NCI-H1417 treated with DMSO at 0.1 percent for 48 hours (cell line): ENCODE measurements at places on chromosomes 1 and 21.

DNA sequence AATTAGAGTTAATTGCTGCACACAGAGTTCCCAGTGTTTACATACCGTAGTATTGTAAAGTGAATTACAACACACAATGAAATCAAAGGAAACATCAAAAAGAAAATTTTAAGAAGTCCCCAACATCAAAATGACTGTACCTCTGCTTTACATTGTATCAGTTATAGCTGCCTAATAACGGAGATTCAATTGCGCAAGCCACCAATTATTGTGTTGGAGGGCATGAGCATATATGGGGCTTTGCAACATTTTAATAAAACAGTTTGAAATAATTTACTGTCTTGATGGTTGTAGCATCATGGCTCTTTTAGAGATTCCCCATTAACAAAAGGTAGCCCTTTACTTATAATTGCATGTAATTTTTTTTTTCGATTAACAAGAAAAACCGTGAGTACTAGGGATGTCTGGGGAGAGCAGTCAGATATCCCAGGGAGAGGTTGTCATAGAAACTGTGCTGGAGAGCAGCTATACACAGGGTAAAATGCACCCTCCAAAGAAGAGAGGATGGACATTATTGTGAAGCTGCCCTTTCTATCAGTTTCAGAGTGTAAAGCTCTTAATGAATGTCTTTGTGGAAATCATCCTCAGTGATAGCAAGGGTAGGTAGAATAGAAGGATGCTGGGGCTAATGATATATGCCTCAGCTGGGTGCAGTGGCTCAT is 55.9 kb upstream of the BTG3 start:
- DNase-seq: no peak

DNA sequence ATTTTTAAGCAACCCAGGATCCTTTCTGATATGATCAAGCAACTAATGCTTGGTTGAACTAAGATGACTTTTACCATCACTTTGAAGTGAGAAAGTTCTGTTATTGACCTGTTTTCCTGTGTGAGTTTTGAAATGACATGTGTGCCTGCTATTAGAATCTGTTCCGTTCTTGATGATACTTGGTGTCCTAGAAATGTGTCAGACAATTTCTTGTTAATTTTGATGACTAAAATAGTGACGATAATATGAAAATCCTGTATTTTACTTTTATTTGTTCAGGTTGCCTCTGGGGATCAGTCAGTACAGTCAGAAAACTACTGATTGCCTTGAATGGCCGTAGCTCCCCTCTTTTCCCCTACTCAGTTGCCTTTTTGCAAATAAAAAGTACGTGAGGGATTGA is 228.0 kb downstream of the RYR2 start:
- DNase-seq: no peak

GRCh38 chr1:165910764-165911421 is 83.5 kb downstream of the UCK2 start:
- no peak for DNase-seq

DNA sequence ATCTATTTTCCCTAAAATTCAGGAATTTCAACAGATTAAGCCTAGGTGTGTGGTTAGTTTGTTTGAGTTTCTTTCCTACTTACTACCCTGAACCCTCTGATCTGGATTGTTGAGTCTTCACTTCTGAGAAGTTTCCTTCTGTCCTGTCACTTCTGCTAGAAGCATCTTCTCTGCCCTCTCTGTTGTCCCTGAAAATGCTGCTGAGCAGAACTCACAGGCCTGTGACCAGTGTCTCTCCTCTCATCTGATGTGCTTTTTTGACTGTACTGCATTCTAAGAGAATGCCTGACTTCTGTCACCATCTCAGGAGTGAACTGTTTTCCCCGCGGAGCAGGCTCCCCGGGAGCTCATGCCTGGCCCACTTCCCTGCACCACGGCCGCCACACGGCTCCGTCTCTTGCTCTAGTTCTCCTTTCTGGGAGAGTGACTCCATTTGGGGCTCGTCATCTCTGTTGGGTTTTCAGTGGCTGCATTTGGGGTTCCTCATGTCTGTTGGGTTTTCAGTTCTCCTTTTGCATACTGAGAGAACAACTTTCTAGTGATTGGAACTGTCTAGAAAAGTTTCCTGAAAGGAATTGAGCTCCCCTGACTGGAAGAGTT is 77.9 kb downstream of the POFUT2 start:
- DNase-seq: no peak

DNA sequence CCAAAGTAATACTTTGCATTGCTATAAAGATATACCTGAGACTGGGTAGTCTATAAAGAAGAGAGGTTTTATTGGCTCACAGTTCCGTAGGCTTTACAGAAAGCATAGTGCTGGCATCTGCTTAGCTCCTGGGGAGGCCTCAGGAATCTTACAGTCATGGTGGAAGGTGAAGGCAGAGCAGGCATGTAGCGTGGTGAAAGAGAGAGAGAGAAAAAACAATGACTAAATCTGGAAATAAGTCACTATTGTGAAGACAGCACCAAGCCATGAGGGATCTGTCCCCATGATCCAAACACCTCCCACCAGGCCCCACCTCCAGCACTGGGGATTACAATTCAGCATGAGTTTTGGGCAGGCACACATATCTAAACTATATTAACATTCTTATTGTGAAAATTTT is 30.4 kb downstream of the SLC30A7 start:
- no peak for DNase-seq
